HFFc6 (cell line): ENCODE measurements at places on chromosomes 3 and 15. TPM values are rescaled to one million over a fixed set of nuclear protein-coding genes. Genes with fewer than 3 reads are reported as not detected.
A peak's percentile ranks its signal among the peaks of the same experiment; 100 is the strongest.

Gene CP
- not detected in 3 replicates for total RNA-seq

Gene BNC1
- total RNA-seq = 8.4 to 16.5 TPM (median 11.8 TPM) in 3 replicates

Gene CHRM5
- total RNA-seq = 0.10 TPM in 1 of 3 replicates, not detected in the others

Gene GPR176
- total RNA-seq = 169 to 193 TPM (median 171 TPM) in 3 replicates

Gene DUT
- 91.2 to 115 TPM (median 111 TPM) in 3 replicates for total RNA-seq

Gene CKMT1B
- not detected in 2 replicates for total RNA-seq

Gene GABRG3
- total RNA-seq = not detected in 3 replicates

Gene SLC12A1
- total RNA-seq = not detected in 3 replicates

DNA sequence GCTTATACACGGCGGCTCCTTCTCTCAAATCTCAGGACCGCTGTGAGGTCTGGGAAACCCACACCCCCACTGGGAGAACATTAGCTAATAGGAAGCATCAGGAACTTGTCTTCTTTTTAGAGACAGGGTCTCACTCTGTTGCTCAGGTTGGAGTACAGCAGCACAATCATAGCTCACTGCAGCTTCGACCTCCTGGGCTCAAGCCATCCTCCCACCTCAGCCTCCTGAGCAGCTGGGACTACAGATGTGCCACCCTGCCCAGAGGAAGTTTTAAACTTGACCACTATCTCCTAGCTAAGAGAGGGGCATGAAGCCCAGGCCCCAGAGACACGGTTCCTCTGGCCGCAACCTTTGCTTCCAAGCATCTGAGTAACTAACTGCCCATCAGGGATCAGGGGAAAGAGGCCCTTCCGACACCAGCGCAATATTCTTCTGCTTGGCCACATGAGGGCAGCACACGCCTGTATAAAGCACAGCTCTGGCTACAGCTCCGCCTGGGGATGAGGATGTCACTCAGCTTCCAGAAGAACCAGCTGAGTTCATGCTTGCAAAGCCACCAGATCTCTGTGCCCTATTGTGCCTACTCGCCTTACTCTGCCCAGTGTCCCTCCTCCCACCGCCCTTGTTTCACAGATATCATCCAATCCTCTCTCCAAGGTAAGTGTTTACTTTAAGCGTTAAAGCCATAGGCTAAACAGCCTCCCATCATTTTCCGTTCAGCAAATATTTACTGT is 57.6 kb upstream of the SLC6A11 start:
- peak; percentile 61 for DNase-seq

DNA sequence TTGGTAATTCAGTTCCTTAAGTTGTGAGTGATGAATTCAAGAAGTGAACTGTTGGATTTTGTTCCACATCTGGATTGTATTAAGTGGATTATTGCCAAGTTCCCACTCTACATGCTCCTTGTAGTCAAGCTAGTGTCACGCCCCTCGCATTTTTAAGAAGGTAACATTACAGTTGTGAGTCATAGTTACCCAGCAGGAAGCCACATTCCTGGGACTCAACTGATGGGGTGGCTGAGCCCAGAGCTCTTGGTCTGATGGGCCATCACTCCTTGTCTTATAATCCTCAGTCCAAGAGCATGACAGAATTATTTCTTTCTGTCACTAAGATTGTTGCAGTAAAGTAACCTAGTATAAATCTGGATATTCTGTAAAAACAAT is 102.7 kb downstream of the PTPRG start:
- DNase-seq = peak; percentile 94

GRCh38 chr3:166275024-166275390 is 437.8 kb upstream of the BCHE start:
- DNase-seq = no peak

- DNase-seq = no peak
These were observed 408.6 kb downstream of the PDCD6IP start for GRCh38 chr3:34207002-34207401.

GRCh38 chr15:92693691-92694331 is 38.2 kb upstream of the FAM174B start:
- DNase-seq = no peak

DNA sequence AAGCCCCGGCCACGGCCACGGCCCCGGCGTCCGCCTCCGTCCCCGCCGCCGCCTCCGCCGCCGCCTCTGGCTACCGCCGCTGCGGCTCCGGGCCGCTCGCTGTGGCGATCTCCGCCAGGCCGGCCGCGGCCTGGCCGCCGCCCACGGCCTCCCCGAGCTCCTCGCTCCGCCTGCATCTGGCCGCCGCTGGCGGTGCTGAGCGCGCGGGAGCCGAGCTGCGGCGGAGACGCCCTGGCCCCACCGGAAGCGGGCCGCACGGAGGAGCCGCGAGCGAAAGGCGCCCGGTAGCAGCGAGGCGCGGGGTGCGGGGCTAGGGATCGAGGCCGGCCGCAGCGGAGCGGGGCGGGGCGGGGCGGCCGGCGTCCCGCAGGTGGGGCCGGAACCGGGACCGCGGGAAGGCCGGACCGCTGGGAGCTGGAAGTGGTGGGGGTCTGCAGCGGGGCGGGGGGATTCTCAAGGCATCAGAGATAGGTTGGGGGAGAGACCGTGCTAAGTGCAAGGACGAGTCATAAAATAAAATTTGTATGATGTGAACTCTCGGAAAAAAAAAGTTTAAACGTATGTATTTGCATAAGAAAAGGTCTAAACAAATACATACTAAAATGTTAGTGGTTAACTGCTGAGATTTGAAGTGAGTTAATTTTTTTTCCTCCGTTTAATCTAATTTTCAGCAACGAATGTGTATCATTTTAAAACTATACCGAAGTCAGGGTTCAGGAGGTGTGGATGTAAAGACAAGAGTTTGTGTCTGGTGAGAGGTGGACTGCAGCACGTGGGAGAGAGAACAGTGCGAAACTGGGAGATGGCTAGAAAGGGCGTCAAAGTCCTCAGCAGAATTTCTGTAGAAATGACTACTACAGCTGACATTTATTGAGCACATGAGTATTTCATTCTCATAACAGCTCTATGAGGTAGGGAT is at the start of gene AVEN:
AVEN (minus strand) TSS at position 334 of the 919 bp plus-strand sequence; CDS start at position 176, 158 bp downstream.
- no peak for DNase-seq

- DNase-seq = no peak
These were observed 127.5 kb downstream of the CLASP2 start for GRCh38 chr3:33590541-33590940.

DNA sequence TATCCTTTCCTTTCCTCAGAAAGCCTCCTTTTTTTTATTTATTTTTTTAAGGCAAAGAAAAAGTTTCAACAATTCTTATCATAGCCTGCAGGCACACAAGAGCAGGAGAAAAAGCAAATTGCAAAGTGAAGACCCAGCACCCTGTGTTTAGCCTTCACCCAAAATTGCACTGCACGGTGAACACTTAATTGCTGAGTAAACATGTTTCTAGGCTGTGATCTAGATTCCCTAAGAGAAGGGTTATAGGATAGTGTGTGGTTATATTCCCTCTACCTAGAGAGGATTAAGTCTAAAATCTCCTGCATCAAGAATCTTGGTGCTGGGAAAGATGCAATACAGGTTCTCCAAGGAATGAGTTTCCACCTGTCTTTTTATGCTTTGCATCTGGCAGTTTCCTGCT is 70.2 kb upstream of the BFSP2 start:
- DNase-seq = no peak

DNA sequence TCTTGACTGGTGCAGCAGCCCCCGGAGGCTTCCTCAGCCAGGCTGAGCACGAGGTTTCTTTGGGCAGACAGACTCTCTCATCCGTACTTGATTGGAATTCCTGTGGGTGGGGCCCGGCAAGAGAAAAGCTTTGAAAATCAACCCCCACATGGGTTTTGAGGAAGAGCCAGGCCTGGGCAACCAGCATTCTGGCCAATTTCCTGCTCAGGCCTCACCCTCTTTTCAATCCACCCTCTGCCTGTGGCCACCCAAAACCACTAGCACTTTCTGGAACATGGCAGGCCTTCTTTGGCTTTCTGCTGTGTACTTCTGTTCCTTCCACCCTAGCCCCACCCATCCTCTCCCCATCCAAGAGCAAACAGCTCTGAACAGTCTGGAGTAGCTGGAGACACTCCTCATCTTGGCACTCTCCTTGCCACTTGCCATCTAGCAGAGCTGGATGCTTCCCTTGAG is 5.9 kb downstream of the MYO5C start:
- no peak for DNase-seq

GRCh38 chr3:121018917-121019321 is 110.9 kb downstream of the STXBP5L start:
- no peak for DNase-seq

DNA sequence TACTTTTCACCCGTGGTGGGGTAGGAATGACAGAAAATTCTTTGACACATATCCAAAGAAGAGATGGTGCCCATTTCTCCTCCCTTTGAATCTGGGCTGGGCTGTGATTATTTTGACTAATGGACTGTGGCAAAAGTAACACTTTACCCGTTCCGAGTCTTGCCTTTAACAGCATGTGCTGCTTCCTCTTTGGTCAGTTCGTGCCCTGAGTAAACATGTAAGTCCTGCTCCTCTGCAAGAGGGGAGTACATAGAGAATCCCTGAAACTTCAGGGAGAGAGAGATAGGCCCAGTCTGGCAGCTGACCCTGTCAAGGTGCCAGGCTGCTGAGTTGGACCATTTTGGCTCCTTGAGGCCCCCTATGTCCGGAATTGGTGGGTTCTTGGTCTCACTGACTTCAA is 243.1 kb downstream of the EPHB1 start:
- DNase-seq = no peak

GRCh38 chr3:150351398-150351797 is 56.7 kb upstream of the TSC22D2 start:
- no peak for DNase-seq

DNA sequence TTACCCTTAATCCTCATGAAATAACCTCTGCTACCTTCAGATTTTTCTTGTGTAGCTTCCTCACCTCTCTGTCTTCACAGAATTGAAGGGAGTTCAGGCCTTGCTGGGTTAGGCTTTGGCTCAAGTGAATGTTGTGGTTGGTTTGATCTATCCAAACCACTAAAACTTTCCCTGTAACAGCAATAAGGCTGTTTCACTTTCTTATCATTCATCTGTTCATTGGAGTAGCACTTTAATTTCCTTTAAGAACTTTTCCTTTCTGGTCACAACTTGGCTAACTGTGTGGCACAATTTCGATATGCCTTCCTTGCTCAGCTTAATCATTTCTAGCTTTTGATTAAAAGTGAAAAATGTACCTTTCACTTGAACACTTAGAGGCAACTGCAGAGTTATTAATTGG is 129.8 kb downstream of the NR1I2 start:
- no peak for DNase-seq

DNA sequence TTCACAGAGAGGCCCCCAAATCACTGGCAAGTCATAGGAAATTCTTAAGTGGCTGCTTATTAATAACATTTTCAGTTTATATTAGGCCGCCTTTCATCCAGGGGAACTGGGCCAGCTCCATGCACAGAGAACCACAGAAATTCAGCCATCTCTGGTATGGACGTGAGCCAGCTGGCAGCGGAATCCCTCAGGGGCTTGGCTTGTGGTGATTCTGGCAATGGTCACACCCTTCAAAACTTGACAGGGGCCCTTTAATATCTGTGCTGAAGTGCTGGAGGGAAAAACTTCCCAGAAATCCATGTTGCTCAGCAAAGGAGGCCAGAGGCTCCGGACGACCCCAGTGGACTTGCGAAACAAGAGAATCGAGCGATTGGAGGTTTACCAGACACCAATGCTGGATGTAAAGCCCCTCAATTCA is 11.3 kb downstream of the PRICKLE2 start:
- DNase-seq = peak; percentile 49

DNA sequence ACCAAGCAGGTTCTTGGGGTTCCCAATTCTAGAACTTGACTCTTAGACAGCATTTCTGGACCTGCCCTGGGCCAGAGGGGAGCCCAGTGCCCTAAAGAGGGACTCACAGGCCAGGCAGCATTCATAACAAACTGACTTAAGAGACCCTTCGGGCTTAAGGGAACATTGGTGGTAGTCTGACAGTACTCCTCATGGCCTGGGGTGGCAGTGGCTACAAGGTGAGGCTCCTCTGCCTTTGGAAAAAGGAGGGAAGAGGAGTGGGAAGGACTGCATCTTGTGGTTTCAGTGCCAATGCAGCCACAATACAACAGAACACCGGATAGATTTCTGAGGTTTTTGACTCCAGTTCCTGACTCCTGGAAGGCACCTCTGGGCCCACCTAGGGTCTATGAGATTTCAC is 172.2 kb upstream of the STRIT1 start:
- no peak for DNase-seq

- no peak for DNase-seq
These were observed 344.6 kb upstream of the PROK2 start for GRCh38 chr3:72129501-72130094.

- no peak for DNase-seq
These were observed 693 bp downstream of the CD200 start for GRCh38 chr3:112333381-112334317.

- DNase-seq = no peak
These were observed 184.0 kb downstream of the BCHE start for GRCh38 chr3:165653130-165653778.

- peak; percentile 76 for DNase-seq
These were observed 86.0 kb upstream of the LPP start for GRCh38 chr3:188067932-188068331.

DNA sequence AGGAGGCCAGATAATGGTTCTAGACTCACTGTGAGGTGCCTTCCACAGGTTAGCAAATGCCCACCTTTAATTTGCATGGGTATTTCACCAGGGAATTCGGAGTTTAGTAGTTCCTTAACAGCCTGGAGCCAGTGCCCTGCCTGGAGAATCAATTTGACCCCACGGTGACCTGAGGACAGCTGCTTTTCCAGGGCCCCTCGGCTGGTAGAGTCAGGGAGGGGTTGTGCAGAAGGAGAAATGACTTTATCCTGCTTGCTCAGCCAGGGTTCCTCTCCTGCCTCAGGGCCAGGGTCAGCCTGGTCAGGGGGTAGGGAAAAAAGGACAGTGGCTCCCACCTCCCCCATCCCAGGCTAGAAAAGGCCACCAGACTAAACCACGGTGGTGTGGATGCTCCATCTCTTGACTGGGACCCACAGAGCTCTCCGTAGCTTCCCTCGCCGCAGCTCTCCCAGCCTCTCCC is 12.0 kb downstream of the DLL4 start:
- no peak for DNase-seq

DNA sequence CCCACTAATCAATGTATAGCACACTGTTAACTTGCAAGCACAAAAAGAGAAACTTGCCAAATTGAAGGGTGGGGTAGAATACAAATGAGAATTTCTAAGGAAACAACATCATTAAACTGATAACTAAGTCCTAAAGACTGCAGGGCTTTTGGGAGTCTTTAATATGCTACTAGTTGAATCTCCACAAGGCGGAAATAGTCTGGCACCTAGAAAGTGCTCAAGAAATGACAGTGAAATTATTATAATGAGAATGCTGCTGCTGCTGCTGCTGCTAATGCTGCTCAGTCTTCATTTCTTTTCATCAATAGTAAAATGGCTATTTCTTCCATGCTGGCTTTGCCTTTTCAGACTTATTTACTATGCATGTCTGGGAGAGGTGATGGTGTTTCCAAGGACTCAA is 91.8 kb downstream of the BTD start:
- peak; percentile 13 for DNase-seq

DNA sequence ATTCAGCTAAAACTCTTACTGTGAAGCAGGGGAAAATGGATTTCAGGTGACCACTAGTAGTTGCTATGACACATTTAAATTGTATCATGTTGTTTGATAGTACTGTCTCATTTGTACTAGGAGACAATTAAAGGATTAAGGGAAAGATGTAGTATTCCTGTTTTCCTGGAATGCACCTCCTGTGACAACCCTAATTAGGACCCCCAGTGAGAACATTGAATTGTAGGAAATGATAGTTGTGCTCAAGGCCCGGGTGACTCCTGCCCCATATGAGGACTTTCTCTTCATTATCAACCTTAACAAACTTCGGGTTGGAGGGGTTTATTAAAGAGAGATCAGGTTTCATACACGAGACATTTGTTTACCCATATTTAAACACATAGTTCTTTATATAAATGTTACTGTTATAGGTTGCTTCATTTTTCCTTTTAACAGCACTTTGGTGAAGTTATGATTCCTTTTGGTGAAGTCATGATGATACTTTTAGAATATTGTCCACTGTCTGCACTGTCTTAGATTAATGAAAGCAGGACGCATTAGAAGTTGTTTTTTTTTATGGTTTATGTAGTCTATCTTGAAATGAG is 392.6 kb upstream of the NAALADL2 start:
- no peak for DNase-seq
